ENCODE measurements at places on chromosomes 3 and 15.

DNA sequence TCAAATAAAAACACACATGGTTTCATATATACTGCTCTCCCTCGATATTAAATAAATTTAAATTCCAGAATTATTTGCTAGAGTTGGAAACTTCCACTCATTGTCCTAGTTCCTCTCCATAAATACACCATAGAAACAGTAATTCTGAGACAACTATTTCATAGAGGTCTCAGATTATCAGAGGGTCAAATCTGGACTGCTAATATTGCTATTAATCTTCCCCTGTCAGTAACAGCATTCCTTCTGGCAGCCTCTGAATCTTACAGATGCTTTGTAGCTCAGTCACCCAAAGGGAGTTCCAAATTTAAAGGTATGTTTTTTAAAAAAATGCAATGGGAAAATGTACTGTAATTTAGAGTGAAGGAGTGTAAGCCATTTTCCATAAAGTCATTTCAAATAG lies 428.8 kb downstream of the PYDC2 start:
- no peak for DNase-seq

DNA sequence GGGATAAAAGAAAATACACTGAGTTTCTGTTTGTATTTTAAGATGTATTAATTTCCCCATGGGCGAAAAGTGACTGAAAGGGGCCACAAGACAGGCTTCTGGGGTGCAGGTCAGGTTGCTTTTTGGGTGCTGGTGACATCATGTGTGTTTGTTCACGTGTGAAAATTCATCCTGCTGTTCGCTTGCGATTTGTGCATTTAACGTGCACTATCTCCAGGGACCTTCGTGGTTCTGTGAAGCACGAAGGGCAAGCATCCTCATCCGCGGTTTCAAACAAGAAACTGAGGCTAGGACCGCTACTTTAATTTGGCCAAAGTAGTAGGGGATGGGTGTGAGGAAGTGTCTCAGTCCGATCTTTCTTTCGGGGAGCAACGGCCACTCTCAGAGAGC lies 1.6 kb upstream of the SMAD6 start:
- DNase-seq, result no peak

DNA sequence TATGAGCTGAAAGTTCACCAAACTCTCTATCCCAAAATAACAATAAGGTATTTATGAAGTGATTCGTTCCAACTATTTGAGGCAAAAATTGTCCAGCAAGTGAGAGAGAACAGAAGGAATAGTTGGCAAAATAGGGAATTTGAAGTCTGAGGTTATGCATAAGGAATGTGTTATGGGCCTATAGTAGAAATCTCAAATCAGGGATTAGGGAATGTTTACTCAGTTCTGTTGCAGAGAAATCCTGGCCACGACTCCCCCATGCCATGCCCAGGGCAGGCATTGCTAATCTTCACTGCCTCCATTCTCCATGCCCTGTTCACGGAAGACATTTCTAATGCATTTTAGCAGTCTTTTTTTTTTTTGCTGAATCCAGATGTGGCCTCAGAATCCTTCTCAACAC lies 58.6 kb downstream of the FLNB start:
- DNase-seq, result peak; percentile 78

DNA sequence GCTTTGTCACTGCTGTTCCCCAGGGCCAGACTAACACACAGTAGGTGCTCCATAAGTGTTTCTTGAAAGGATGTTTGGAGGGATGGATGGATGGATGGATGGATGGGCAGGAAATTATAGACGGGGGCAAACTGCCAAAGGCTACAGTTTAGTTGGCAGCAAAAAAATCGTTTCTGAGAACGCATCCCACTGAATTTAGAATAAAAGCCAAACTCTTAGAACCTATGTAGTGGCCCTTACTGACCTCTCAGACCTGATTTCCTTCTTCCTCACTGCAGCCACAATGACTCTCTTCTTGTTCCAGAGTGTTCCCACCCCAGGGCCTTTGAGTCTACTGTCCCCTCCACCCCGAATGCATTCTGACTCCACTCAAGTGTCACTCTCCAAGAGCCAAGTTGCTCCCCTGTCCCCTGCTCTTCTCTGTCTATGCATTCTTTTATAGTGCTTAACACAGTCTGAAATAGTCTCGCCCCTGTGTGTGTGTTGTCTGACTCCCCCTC lies 5.2 kb upstream of the GATA2 start:
- no peak for DNase-seq

GRCh38 chr3:30075514-30075913 lies 530.9 kb upstream of the TGFBR2 start:
- DNase-seq, result no peak

GRCh38 chr3:168998792-168999191 lies 664.7 kb downstream of the MECOM start:
- DNase-seq, result no peak

DNA sequence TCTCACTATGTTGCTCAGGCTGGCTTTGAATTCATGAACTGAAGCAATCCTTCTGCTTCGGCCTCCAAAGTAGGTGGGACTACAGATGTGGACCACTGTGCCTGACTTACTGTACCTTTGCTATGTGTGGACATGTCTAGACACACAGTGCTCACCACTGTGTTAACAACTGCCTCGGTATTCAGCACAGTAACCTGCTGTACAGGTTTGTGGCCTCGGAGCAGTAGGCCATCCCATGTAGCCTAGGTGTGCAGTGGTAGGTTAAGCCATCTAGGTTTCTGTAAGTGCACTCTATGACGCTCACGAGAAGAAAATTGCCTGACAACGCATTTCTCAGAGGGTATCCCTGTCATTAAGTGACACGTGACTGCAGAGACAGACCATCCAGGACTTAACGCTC lies 70.3 kb downstream of the TAMM41 start:
- no peak for DNase-seq

DNA sequence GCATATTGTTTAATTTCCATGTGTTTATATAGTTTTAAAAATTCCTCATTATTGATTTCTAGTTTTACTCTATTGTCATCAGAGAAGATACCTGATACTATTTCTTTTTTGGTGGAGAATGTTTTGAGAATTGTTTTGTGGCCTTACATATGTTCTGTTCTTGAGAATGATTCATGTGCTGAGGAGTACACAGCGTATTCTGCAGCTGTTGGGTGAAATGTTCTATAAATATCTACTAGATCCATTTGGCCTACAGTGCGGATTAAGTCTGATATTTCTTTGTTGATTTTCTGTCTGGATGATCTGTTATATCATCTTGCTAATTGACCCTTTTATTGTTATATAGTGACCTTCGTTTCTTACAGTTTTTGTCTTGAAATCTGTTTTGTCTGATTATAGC lies 109.7 kb downstream of the UBE2E2 start:
- peak; percentile 71 for DNase-seq

DNA sequence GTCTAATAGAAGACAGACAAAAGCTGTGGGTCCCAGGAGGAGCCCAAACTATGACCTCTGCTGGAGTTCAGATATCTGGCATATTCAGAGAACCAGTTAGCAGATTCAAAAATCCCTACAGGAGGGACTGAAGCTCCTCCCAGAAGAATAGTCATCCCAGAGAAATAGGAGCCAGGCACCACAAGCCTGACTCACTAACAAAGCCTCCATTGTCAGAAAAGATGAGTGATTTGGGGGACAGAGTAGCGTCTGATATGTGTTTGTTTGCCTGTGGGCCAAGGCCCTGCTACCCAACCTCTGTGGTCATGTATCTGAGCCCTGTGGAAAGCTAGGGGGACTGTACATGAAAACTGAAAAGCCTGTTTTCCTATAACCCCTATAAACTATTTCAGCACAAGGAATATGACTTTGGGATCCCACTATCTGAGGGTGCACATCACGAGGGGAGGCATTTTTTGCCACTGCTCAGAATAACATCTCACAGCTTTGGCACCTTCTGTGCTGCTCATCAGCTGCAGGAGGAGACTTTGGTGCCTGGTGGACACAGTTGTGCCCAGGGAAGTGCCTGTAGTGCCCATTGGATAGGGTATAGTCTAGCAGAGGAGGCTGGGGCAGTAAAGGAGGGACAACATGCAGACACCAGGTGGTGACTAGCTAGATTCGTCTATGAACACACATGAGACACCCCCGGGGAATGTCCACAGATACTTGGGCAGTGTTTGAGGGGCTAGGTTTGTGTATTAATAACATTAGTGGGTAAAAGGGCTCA lies 9.7 kb upstream of the LARP6 start:
- DNase-seq, result peak; percentile 83

GRCh38 chr3:4219227-4219568 lies 84.0 kb upstream of the SETMAR start:
- DNase-seq, result no peak

DNA sequence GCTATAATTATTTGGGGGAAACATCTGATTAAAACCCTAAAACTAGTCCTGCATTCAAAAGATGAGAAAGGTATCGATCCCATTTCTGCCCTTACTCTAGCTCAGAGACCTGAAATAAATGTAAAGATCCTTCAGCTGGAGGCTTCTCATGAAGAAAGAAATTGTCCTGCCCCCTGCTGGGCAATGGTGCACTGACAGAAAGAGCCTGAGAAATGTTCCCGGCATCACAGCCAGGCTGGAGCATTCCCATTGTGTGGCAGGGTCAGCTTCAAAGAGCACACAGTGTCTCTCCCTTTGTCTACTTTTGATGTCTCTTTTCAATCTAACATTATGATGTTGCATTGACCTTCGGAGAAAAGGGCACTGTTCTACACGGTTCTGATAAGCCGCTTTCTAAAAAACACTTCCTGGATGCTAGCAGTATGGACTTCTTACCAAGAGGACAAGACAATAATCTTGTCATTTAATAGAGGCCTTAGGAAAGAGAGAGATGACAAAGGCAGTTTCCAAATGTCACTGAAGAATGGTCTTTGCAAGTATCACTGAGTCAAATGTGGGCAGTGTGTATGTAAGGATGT lies 287.5 kb downstream of the MAGI1 start:
- peak; percentile 14 for DNase-seq

DNA sequence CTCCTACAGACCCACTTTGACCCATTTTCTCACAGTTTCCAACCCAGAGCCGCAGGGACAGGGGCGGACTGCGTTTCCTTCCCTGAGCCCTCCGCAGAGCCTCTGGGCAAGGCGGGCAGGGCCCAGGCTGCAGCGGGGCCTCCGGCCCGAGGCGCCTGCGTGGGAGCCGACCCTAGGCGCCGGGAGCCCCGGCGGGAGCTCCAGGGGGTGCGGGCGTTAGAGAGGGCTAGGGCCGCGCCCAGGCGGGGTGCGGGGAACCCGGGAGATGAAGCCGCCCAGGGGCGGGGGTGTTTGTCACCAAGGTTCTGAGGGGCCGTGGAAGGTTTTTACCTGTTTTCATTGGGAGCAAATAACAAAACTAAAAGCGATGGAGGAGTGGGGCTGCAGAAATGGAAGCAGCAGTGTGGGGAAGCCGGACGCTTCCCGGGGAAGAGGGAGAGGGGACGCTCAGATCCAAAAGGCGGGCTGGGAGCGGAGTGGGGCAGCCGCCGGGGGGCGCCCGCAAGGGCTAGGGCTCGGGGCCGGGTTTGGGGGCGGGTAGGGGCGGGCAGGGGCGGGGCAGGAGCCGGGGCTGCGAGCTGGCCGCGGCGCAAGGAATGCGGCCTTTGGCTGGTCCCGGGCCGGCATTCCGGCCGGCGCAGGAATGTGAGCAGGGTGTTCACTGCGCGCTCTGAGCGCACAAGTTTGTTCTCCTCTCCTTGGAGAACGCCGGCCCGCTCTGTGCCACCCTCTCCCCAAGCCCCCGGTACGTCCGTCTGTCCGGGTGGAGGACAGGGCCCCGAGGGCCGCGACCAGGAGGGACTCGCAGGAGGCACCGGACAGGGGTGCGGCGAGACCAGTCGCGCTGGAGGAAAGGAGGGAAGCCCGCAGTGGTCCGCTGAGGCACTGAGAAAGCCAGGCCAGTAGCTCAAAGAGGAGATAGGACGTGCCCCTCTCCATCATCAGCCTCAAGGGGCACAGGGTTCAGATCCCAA lies 61.1 kb downstream of the AMOTL2 start:
- peak; percentile 75 for DNase-seq

- DNase-seq, result no peak
These were observed 487 bp downstream of the DUOX2 start for GRCh38 chr15:45113380-45113990.

Data from HCEC 1CT (cell line).